ENCODE measurements at places on chromosomes 7 and 10.

DNA sequence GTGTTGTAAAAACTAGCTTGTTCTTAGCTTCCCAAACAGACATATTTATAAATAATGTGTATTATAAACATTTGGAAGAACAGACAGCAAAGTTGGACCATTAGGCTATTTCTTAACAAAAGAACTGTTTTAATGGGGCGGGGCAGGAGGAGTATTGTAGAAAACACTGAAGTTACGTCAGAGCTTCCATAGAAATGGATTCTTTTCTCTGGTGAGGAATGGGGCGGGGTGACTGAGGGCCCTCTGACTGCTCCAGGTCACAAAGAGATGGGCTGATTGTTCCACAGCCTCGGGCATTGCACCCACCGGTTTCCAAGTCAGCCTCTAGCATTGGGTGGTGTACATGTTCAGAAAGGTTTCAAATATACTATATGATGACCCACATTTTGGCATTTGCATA is 36.8 kb upstream of the ADAM12 start:
- no peak for DNase-seq

DNA sequence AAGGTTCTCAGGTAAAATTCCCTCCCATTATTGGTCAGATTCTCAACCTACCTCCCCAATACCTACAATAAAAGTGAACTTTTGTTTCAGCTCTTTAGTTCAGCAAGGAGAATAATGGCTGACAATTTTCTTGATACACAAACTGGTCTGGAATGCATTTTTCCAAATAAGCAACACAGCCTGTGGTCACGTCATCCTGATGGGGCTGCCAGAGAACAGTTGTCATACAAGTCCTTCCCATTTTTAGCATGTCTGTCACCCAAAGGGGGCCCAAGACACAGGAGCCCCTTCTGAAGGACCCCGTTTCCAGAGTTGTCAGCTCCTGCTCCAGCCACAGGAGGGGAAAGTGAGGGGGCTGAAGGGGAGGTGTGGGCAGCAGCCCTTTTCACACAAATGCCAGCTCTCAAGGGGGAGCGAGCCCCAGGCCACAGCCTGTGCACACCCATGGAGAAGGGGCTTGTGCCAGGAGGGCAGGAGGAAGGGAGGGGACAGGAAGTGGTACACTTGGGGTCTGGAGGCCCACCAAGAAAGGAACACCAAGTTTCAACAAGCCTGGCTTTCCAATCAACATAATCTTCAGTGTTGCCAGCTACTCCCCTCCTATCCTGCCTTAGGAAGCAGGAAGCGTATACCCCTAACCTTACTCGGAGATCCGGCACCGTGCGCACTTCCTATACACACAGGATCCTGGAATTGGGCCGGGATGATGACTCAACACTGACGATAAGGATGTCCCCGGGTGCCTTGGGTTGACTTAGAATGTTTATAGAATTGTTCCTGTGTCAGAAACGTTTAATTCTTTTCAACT is 43.4 kb upstream of the PDLIM1 start:
- no peak for DNase-seq

DNA sequence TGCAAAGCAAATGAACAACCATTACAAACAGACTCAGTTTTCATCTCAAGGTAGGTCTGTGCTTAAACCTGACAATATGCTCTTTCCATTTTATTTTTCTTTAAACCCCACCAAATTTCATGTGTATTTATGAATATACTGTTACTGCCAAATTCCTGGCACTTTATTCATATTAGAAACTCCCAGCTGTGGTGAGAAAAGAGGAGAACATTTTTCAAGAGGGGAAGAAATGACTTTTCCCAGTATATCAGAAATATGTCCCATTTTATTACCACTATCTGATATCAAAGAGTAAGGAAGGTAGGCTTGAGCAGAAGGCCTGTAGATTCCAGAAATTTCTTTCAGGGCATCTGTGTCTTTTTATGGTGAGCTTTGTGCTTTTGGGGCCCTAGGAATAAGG is 189.6 kb downstream of the ADAM12 start:
- no peak for DNase-seq

GRCh38 chr7:140656548-140657515 is 15.9 kb upstream of the ADCK2 start:
- no peak for DNase-seq

GRCh38 chr7:92695308-92696261 is 105.4 kb upstream of the FAM133B start:
- no peak for DNase-seq

DNA sequence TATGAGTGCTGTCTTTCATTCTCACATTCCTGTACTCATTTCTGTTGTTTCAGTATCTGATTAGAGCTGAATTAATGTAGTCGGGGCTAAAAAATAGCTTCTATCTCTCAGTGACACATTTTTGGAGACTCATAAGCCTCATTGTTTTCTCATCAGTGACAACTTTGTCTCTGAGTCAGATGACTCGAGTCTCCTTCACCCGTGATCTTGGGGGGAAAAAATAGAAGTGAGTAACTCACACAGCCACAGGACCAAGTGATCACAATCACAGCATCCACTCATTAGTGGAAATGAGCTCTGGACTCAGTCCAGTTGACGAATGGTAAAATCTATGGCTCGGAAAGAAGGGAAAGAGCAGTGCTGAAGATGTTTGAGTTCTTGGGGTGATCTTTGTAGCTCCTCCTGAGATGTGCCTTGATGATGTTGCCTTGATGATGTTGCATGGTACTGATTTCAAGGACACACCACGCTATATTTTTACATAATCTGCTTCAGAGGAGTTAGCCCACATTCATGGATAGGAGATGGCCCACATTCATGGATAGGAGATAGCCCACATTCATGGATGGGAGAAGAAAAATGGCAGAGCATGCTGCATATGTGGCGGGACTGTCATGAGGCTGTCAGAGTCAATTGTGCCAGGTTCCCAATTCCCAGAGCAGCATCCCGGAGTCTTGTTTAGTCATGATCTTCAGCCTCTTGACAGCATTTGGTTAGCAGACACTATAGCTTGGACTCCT is 214.7 kb downstream of the CELF2 start:
- no peak for DNase-seq

DNA sequence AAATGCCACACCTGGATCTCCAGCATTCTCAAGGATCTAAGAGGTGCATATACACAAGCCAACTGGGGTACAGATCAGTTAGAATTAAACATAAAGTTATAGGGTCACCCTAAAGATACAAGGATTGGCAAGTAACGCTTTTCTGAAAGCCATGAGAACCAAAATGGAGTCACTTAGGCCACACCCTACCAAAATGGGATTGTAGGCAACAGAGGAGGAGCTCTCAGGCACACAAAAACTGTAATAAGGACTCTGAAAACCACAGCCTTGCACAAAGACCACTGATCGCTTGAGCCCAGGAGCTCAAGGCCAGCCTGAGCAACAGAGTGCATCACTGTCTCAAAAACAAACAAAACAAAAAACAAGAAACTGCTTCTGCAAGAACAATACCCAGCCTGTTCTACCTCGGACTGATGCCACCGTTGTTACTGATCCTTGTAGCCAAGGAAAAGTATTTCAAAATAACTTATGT is 35.5 kb downstream of the SVOPL start:
- DNase-seq = no peak

DNA sequence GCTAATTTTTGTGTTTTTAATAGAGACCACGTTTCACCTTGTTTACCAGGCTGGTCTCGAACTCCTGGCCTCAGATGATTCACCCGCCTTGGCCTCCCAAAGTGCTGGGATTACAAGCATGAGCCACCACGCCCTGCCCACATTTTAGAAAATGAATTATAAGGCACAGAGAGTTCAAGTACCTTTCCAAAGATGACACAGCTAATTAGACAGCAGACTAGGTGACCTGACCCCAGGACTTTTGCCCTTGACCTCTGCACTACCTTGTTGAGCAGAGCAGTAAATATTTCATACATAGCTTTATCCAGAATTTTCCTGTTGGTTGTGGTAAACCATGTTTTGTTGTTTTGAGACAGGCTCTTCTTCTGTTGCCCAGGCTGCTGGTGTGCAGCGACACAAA is 131.3 kb upstream of the KCTD7 start:
- no peak for DNase-seq

- no peak for DNase-seq
These were observed 42.9 kb upstream of the TRIM24 start for GRCh38 chr7:138417078-138417700.
